ENCODE measurements at places on chromosomes 1 and 21.

DNA sequence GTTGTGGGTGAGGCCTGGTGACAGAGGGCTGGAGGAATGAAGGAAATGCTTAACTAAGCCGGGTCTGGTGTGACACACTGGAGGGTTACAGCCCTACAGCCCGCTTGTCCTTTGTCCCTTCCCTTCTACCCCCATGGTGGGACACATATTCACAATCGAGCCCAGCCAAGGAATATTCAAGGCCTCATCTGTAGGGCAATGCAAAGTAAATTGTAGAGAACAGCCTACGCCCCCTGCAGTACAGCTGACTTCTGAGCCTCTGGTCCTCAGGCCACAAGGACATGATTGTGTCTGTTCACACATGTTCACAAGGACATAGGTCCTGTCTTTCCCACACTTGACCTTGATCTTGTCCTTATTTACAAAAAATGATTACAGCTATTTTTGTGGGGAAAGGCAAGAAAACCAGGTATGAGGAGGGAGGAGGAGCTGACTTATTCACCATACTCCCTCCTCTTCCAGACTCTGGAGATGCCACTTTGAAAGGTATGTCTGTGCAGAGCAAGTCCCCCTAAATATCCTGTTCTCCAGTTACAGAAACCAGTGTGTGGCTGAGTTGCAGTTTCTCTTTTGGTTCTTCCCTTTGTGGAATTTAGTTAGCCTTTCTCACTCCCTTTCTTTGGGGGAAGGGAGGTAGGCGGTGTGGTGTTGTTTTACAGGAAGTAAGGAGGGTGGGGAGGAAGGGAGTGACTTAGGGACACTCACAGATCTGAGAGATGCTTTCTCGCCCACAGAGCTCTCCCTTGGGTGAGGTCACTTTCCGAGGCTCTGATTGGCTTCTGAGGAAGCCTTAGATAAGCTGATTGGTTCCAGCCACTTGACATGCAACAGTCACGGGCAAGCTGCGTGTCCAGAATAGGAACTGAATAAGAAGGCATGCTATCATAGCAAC lies 14.6 kb downstream of the POLR3GL start:
- DNase-seq, result peak; percentile 95

DNA sequence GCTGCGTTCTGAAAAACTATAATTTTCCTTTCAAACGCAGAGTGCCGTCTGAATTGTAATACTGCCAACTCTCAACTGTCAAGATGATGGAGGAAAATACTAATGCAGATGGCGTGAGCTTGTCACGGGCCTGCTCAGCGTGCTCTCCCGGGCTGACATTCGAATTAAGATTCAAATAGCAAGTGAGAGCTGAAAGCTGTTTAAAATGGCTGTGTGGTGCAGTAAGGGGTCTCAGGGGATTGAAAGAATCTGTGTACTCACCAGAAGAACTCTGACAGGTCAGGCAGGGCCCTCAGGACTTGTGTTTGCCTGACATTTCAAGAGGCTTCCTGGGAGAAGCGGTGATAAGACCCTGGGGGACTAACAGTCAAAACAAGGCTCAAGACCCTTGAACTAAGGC lies 33.1 kb downstream of the ZMYND12 start:
- DNase-seq, result no peak

- no peak for DNase-seq
Observed at GRCh38 chr1:228917755-228918154, 182.5 kb downstream of the RHOU start.

DNA sequence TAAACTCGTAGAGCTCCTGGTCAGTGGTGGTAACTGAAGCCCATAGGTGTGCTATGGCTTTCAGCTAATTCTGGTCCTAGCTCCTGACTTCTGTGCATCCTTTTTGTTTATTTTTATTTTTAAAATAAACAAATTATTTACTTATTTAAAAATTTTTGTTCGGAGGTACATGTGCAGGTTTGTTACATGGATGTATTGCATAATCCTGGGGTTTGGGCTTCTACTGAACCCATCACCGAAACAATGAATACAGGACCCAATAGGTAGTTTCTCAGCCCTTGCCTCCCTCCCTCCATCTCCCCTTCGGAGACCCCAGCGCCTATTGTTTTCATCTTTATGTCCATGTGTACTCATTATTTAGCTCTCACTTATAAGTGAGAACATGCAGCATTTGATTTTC lies 143.8 kb downstream of the URB2 start:
- no peak for DNase-seq

GRCh38 chr1:168605443-168605842 lies 29.0 kb downstream of the XCL1 start:
- DNase-seq, result no peak

DNA sequence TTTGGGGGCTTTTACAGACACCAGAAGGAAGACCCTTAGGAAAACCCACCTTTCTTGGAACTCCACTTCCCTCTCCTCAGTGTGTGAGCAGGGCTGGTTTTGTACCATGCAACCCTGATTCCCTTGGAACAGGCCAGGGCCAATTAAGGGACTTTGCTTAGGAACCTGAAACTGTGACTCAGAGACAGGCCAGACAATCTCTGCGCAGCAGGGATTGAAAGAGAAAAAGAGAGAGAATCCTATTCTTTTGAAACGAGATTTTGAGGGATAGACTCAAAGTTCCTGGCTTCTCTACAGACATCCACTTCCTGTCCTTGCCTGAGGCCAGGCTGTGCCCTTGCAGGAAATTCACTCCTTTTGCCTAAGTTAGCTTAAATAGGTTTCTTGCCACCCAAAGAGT lies 23.1 kb upstream of the C1orf198 start:
- DNase-seq, result no peak

- no peak for DNase-seq
Observed at GRCh38 chr1:181141431-181141910, 53.0 kb downstream of the IER5 start.

DNA sequence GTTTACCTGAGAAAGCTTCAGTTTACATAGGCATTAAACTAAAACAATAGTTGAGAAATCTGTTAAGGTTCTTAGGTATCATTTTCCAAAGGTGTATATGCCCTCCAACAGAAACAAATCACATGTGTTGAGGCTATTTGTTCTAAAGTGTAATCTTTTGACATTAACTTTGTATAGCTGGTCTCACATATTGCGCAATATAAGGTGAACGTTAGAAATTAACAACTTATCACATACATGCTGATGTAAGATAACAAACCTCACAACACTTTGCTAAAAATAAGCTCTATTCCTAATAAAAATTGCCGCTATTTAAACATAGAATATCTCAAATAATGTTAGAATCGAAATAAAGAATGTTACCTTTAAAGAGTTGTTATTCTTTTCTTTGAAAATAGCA lies 340.6 kb downstream of the SRGAP2C start:
- no peak for DNase-seq

GRCh38 chr1:80509965-80510522 lies 1290.7 kb upstream of the ADGRL2 start:
- DNase-seq, result no peak

DNA sequence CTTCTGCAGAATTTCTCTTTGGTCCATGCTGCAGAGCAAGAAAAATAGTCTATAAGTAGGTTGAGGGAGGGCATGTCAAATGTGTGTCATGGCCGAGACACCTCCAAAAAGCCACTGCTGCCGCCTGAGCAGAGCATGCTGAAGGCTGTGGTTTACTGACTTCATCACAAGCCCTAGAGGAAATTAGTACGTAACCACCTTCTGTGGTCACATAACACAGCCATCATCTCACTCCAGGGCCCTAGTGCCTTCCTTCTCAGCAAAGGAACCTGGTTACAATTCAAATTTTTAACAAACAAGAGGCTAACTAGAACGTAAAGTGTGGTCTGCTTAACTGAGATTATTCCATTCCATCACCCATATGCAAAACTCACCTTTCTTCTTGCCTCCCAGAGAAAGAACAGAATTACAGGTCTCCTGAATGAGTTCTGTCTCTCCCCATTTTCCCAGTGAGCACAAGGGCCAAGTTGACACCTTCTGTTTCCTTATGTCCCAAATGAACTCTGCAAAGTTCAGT lies at the start of gene PTPN22:
TSS of gene PTPN22 (minus strand) at position 116 of the 517 bp plus-strand sequence.
- no peak for DNase-seq

DNA sequence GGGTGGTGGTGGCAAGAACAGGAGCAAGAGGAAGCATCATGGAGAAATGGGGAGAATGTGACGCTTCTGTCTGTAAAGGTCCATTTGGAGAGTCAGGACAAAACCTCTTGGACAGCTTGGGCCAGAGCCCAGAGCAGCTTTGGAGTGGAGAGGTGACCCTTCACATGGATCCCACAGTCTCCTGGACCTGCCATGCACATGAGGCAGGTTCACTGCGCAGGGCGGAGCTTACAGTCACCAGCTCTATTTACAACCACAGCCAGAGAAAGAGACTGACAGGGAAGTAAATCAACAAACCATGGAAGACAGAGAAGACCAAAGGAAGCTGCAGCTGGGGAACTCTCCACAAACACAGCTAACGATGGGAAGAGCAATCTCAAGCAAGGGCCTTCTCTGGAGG lies 828 bp upstream of the RGS8 start:
- DNase-seq, result no peak

- no peak for DNase-seq
Observed at GRCh38 chr21:32315511-32316281, 17.0 kb downstream of the MRAP start.

DNA sequence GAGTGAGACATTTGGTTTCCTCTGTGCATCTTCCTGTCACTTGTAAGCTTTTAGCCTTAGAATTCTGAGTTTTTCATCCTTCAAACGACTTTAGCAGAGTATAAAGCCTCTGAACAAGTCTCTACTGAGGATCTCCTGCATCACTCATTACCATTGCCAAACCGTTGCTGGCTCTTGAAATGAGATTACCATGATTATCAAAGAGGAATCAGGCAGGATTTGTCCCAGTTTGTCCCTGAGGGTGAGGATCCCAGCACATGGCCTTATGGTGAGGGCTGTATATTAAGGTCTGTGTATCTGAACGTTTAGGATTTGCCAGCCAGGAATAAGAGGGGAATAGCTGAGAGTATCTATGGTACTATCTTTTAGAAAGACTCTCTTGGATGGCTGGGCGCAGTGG lies 169.5 kb upstream of the L1TD1 start:
- DNase-seq, result no peak

DNA sequence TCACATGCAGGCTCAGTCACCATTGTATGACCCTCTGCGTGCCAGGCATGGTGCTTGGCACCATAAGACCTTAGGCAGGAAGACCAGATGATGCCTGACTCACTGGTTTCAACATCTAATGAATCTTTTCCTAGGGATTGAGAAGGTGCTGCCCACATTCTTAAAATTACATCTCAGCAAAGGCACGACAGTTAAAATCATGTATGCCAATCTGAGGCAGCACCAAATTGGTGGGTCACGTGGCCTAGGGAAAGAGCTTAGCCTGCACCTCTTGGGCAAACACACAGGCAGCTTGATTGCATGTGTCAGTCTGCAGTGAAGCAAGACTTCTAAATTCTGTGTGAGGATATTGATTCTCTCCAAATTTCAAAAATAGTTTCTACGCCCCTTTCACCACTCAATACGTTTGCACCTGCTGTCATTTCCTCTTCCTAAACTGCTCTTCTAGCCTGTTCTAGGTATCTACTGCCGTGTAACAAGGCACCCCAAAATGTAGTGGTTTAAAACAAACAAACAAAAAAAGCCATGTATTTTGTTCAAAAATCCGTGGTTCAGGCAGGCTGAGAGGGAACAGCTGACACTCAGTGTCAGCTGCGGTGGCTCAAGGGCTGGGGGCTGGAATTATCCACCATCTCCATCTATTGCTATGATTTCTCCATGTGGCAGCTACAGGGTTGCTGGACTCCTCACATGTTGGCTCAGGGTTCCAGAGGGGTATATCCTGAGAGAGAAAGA lies 160.2 kb upstream of the FGGY start:
- DNase-seq, result no peak

- DNase-seq, result no peak
Observed at GRCh38 chr1:222899471-222899870, 84.6 kb downstream of the DISP1 start.

DNA sequence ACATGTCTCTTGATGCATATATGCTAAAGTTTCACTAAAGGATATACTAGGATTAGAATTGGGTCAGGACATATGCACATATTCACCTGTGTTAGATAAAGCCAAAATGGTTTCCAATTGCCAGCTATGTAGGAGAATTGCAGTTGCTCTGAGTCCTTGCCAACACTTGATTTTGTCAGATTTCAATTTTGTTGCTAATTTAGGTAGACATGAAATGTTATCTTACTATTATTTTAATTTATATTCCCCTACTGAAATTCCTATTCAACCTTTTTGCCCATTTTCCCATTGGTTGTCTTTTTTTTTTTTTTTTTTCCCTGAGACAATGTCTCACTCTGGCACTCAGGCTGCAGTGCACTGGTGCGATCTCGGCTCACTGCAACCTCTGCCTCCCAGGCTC lies 13.4 kb downstream of the HDAC1 start:
- no peak for DNase-seq

GRCh38 chr1:151130987-151131586 lies 15.3 kb downstream of the SEMA6C start:
- peak; percentile 73 for DNase-seq

DNA sequence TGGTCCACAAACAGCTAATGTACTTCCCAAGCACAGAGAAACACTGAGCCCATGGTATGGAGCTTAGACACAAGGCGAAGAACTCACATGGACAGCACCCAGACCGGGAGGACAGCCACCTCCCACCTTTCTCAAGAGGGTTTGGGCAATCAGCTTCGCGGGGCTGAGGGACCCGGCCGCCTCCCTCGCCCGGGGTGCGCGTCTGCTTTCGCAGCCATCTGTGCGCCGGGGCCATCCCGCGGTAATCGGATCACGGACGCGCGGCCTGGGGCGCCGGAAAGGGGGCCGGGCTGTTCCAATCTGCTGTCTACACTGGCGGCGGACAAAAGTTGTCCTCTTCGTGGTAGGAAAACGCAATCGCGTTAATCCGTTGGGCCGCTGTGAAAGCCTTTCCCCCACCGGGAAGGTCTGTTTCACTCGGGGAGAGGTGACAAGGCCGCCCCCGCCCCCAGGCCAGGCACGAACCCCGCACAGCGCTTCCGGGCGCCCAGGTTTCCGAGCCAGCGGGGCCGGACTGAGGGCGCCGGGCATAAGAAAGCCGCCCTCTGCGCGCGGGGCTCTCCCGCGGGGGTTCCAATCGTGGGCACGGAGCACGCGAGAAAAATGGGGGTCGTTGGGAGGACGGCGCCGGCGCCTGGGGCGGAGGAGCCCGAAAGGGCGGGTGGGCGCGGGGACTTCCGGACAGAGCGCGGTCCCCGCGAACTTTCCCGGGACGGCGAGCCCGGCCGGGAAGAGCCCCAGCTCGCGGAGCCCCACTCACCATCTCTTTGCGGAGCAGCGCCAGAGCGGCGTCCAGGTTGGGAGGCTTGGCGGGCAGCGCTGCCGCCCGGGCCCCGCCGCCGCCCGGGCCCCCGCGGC lies 664 bp downstream of the FAM89A start:
- DNase-seq, result no peak

DNA sequence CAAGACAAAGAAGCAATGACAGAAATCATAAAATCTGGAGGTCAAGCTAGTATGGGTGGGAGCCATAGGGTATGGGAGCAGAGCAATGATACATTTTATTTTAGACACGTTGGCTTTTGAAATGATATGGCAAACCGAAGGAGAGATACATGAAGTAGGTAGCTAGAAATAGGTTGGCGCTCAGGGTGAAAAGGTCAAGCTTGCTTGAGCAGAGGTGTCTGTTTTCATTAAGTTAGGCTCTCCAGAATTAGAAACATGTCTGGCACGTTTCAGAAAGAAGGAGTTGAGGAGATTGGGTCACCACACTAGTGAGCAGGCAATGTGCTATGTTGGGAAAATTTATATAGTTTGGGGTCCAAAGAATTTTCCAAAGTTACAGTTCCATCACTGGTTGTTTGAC lies 151.4 kb downstream of the AMY1C start:
- DNase-seq, result no peak
